Body of pancreas (tissue), 4 donors: ENCODE measurements at places on chromosomes 16 and 17. TPM values are rescaled to one million over a fixed set of nuclear protein-coding genes. Genes with fewer than 3 reads are reported as not detected.

GRCh38 chr16:84753412-84754326 lies 53.9 kb downstream of the USP10 start:
- H3K4me1 ChIP-seq = peaks cover 14% of the 10 kb centered on the region
- DNase-seq = no peak
- no peaks in the 10 kb centered on the region for H3K36me3 ChIP-seq
- no peaks in the 10 kb centered on the region for H3K27me3 ChIP-seq
- H3K4me3 ChIP-seq = no peak overlapping the region

DNA sequence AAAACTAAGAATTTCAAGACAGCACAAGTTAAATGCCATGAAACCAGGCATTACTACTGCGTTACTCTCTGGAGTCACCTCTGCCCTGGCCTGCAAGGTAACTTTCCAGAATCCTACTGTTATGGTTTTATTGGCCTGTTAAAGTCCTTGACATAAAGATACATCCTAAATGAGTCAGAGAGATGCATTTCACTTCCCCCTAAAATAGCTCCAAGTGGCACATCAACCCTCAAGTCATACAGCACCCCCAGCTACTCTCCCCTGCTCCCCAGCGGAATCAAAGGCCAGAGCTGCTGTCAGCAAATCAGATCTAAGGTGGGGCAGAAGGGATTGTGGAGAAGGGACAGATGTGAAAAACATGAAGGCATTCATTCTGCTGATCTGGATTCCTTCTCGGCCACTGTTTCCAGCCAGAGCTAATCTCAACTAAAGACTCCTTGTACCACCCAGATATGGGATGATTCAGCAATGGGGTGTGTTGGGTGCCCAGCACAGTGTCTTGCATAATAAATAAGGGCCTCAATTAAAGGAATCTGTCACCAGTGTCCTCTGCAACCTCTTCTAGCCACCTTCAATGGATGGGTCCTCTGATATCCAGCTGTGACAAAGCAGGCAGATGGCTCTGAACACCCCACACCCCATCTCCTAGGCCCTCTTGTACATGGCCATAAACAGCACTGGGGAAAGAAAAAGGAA lies 8.5 kb upstream of the CCL1 start:
- H3K27ac ChIP-seq = no peak overlapping the region
- H3K27me3 ChIP-seq = no peaks in the 10 kb centered on the region

GRCh38 chr17:13562271-13562800 lies 39.4 kb downstream of the HS3ST3A1 start:
- no peak overlapping the region for H3K27ac ChIP-seq
- H3K4me1 ChIP-seq = no peaks in the 10 kb centered on the region
- H3K27me3 ChIP-seq = no peaks in the 10 kb centered on the region
- H3K4me3 ChIP-seq = no peak overlapping the region

DNA sequence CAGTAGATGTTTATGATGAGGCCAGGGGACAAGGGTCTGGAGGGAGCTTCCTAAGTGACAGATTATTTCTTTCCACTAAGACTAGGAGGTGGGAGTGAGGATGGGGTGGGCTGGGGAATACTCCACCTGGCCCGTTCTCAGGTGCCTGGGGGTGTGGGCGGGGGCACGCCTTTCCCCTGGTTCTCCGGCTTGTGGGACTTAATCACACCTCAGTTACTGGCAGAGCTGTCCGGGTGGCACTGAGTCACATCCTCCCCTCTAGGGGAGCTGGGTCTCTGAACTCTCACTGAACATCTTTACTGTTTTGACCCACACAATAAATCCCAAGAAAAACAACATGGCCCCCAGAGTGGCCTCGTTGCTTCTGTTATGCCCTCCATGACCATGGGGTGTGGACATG lies 332.8 kb downstream of the MAF start:
- H3K4me1 ChIP-seq = no peaks in the 10 kb centered on the region
- H3K27ac ChIP-seq = no peak overlapping the region
- no peaks in the 10 kb centered on the region for H3K36me3 ChIP-seq
- DNase-seq = no peak
- H3K27me3 ChIP-seq = no peaks in the 10 kb centered on the region

GRCh38 chr16:66515596-66516508 lies 34.1 kb downstream of the TK2 start:
- H3K27ac ChIP-seq = peak overlapping the region; percentile 99
- no peaks in the 10 kb centered on the region for H3K36me3 ChIP-seq
- H3K27me3 ChIP-seq = no peaks in the 10 kb centered on the region

DNA sequence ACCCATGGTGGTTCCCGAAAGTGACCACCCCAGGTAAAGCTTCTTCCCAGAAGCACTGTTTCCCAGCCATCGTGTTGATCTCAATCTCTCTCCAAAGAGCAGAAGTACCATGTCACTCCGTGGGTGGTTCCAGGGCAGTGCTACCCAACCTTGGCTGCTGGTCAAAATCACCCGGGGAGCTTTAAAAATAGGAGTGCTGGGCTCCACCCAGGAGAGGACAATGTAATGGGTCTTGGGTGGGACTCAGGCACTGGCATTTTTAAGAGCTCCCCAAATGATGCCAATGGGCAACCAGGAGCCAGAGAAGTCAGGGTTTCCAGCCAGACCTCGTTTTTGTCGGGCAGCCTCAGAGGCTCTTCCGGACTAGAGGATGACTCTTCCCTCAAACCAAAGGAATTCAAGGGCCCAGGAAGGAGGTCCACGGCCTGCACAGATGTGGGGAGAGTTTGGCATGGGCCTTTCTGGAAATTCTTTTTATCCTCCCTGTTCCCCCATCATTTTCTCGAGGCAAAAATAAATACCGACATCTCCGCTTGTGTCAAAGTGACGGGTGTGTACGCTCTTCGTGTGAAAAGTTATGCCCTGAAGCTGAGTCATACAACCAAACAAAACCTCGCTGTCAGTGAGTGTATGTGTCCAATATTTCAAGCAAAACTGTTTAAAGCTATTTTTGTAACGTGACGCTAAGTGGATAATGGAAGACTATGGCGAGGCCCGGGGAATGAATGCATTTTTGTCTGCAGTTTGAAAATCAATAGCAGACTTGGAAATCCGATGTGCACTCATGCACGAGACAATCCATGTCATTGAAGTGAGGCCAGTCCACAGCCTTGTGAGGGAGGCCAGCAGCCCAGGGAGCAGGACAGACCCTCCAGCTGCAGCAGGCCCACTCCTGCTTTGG lies 364.1 kb downstream of the FOXL1 start:
- no peaks in the 10 kb centered on the region for H3K4me1 ChIP-seq
- no peaks in the 10 kb centered on the region for H3K27me3 ChIP-seq
- H3K27ac ChIP-seq = no peak overlapping the region
- H3K36me3 ChIP-seq = no peaks in the 10 kb centered on the region
- H3K4me3 ChIP-seq = no peak overlapping the region

- H3K4me1 ChIP-seq = peaks cover 27% of the 10 kb centered on the region
- no peak overlapping the region for H3K27ac ChIP-seq
- H3K4me3 ChIP-seq = no peak overlapping the region
- H3K36me3 ChIP-seq = no peaks in the 10 kb centered on the region
- peaks cover 6% of the 10 kb centered on the region for H3K27me3 ChIP-seq
- DNase-seq = no peak
Measured at GRCh38 chr16:50696126-50696525, 2.7 kb downstream of the NOD2 start.

- H3K36me3 ChIP-seq = no peaks in the 10 kb centered on the region
- no peaks in the 10 kb centered on the region for H3K27me3 ChIP-seq
- DNase-seq = no peak
- H3K4me3 ChIP-seq = no peak within 1 kb of the TSS
- no peaks in the 10 kb centered on the region for H3K4me1 ChIP-seq
Measured at GRCh38 chr16:66918803-66919568, at the start of gene CDH16. Gene CDH16, minus strand, starts transcription at chr16:66918885. Its CDS starts 820 bp downstream, at chr16:66918065.

DNA sequence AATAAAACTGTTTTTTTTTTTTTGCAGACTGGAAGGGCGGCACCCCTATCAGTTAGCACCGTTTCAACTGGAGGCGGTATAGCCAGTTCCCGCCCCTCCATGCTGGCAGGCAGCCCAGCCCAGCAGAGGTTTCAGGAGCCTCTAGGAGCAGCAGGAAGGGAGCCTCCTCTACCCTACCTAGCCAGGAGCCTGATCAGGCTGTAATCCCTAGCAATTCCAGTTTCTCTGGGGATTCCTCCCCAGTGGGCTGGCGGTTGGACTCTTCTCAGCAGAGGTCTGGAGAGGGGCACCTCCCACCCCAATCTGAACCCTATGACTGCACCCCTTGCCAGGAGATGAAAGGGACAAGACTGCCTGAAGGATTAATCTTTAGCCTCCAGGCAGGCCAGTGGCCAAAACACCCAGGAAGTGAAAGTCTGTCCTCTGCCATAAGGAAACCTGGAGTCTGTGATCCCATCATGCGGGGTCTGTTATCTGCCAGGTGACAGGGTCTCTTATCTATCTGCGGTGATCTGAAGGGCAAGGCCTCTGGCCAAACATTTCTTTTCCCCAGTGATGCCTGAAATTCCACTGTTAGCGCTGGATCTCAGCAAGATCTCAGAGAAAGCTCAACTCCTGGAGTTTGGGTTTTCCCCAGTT lies 4.9 kb upstream of the CDH1 start:
- no peaks in the 10 kb centered on the region for H3K27me3 ChIP-seq
- peak; percentile 94 for DNase-seq
- peaks cover 31% of the 10 kb centered on the region for H3K4me1 ChIP-seq

DNA sequence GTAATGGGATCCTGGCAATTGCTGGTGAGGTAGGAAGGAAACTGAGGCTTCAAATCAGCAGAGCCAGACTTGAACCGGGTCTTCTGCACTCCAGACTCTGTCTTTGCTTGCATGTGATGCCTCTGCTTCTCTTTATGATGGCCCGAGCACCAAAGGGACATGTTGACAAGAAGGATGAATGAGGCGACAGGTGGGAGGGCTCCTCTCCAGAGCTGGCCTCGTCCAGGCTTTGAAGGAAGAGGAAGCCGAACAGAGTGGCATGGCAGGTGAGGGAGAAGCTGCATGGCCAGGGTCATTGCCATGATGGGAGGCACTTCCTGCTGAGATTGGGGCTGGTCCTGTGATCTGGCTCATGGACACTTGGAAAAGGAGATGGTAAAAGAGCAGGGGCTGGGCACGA lies 40.8 kb downstream of the AKAP1 start:
- no peak overlapping the region for H3K4me3 ChIP-seq
- no peak for DNase-seq
- no peak overlapping the region for H3K27ac ChIP-seq
- H3K36me3 ChIP-seq = no peaks in the 10 kb centered on the region
- H3K27me3 ChIP-seq = no peaks in the 10 kb centered on the region
- H3K4me1 ChIP-seq = peaks cover 18% of the 10 kb centered on the region

GRCh38 chr16:13950821-13951547 lies 31.0 kb downstream of the ERCC4 start:
- no peak overlapping the region for H3K4me3 ChIP-seq
- no peaks in the 10 kb centered on the region for H3K27me3 ChIP-seq
- H3K4me1 ChIP-seq = no peaks in the 10 kb centered on the region
- H3K36me3 ChIP-seq = peaks cover 11% of the 10 kb centered on the region

GRCh38 chr16:81861915-81862314 lies 82.8 kb downstream of the PLCG2 start:
- H3K36me3 ChIP-seq = no peaks in the 10 kb centered on the region
- H3K4me3 ChIP-seq = no peak overlapping the region
- no peak for DNase-seq
- H3K27me3 ChIP-seq = no peaks in the 10 kb centered on the region
- no peaks in the 10 kb centered on the region for H3K4me1 ChIP-seq
- H3K27ac ChIP-seq = no peak overlapping the region

GRCh38 chr17:80991645-80992076 lies at the start of gene CHMP6:
Gene CHMP6, plus strand, starts transcription at chr17:80991841. Its CDS starts 78 bp downstream, at chr17:80991919.
- no peaks in the 10 kb centered on the region for H3K27me3 ChIP-seq
- peak; percentile 78 for DNase-seq
- H3K4me3 ChIP-seq = peak within 1 kb of the TSS; percentile 70
- H3K36me3 ChIP-seq = peaks cover 5% of the 10 kb centered on the region
- peaks cover 35% of the 10 kb centered on the region for H3K4me1 ChIP-seq
- H3K27ac ChIP-seq = peak within 1 kb of the TSS; percentile 36

The KRT23 gene
- total RNA-seq = 9.6 TPM

The GEMIN4 gene
- 7.3 TPM for total RNA-seq

The EXOC3L1 gene
- 2.0 TPM for total RNA-seq

The TBC1D3C gene
- not detected for total RNA-seq

The KRT20 gene
- total RNA-seq = not detected

The CDH16 gene
- not detected for total RNA-seq

The SLC12A3 gene
- not detected for total RNA-seq

The G6PC3 gene
- 11.9 TPM for total RNA-seq

The GIT1 gene
- 26.7 TPM for total RNA-seq

The RRN3 gene
- total RNA-seq = 12.5 TPM

The CDYL2 gene
- 7.8 TPM for total RNA-seq

The MFSD6L gene
- total RNA-seq = 8.6 TPM

The NXN gene
- 24.4 TPM for total RNA-seq

The ALOXE3 gene
- not detected for total RNA-seq

The TPSD1 gene
- 1.6 TPM for total RNA-seq

The MGRN1 gene
- total RNA-seq = 23.3 TPM

The DPEP1 gene
- 147 TPM for total RNA-seq

The POLG2 gene
- 18.1 TPM for total RNA-seq
